ENCODE measurements at places on chromosomes 1 and 21. TPM values are rescaled to one million over a fixed set of nuclear protein-coding genes. Genes with fewer than 3 reads are reported as not detected.

The CD160 gene
- not detected for total RNA-seq

The PKLR gene
- total RNA-seq: not detected

DNA sequence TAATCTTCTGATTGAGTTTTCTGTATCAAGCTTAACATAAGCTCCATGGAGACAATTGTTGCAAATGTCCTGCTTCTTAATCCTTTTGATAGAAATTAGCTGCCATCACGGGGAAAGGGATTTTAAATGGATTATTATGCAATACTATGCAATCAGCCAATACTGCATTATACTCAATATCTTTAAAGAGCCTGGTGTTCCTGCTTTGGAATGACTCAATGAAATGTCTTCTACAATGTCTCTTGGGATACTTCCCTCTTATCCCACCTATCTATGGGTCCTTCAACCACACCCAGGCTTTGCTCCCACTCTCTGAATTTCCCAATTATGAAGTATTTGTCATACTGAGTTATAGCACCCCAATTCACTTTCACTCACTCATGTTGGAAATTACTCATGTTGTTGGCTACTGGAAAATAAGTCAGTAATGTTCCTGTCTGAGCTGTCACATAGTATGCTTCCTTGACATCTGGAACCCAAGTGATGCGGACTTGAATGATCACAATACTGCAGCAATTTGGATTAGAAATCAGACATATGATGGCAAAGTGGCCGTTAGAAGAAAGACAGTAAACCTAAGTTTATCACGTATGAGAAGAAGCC lies 85.0 kb downstream of the TPR start:
- no peaks in the 10 kb centered on the region for H3K36me3 ChIP-seq
- DNase-seq: no peak
- H3K27me3 ChIP-seq: no peaks in the 10 kb centered on the region
- no peak overlapping the region for H3K4me3 ChIP-seq

DNA sequence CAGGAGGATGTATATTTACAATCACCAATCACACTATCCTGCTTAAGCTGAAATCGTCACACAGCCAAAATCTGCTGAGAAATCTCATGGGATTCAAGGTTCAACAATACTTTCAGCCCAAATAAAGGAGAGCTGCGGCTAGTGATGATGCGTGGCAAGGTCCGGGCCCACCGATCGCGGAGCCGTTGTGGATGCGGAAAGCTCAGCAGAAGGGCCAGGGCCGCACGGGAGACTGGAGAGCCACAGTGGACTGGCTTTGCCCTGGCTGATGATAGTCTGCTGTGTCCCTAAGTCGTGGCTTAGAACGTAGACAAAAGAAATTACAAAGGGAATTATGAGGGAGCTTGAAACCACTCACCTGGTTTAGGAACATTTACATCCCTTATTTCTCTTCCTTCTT lies 48.0 kb upstream of the SSX2IP start:
- H3K27ac ChIP-seq: no peak overlapping the region
- peaks cover 3% of the 10 kb centered on the region for H3K4me1 ChIP-seq
- peaks cover 3% of the 10 kb centered on the region for H3K27me3 ChIP-seq
- no peak overlapping the region for H3K4me3 ChIP-seq
- H3K36me3 ChIP-seq: no peaks in the 10 kb centered on the region

- no peaks in the 10 kb centered on the region for H3K27me3 ChIP-seq
- no peaks in the 10 kb centered on the region for H3K4me1 ChIP-seq
- DNase-seq: no peak
- H3K4me3 ChIP-seq: no peak overlapping the region
- no peak overlapping the region for H3K27ac ChIP-seq
Measured at GRCh38 chr1:88662723-88663122, 21.4 kb upstream of the PKN2 start.

The CELA2A gene
- not detected for total RNA-seq

The SPRR2F gene
- not detected for total RNA-seq

DNA sequence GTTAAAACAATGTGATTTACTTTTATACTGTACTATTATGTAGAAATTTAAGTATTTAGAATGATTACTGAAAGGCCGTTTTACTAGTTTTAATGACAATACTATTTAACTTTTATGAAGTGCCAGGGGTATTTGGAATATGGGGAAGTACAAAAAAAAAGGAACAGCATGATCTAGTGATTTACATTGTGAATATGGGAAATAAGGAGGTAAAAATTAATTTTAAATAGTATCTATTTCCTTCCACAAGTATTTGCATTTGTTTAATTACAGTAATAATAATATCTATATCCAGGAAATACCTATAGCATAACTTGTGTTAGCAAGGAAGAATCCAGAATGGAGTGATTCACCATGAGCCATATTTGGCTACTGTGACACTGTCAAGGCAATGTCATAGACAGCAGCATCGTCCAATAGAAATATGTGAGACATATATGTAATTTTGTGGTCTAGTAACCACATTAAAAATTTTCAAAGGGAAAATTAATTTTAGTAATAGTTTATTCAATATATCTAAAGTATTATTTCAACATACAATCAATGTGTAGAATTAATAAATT lies 22.0 kb downstream of the CNST start:
- no peak overlapping the region for H3K27ac ChIP-seq
- peaks cover 3% of the 10 kb centered on the region for H3K4me1 ChIP-seq
- DNase-seq: no peak
- no peaks in the 10 kb centered on the region for H3K36me3 ChIP-seq

GRCh38 chr1:111513410-111514020 lies 10.1 kb upstream of the ADORA3 start:
- no peak overlapping the region for H3K4me3 ChIP-seq
- no peaks in the 10 kb centered on the region for H3K27me3 ChIP-seq
- no peaks in the 10 kb centered on the region for H3K36me3 ChIP-seq
- DNase-seq: no peak

The AGT gene
- 6.3 TPM for total RNA-seq

GRCh38 chr1:1079408-1080121 lies 5.5 kb upstream of the RNF223 start:
- no peaks in the 10 kb centered on the region for H3K36me3 ChIP-seq
- no peak overlapping the region for H3K27ac ChIP-seq
- H3K27me3 ChIP-seq: peaks cover 4% of the 10 kb centered on the region
- DNase-seq: peak; percentile 72

The CYYR1 gene
- total RNA-seq: 40.7 TPM

The CA6 gene
- not detected for total RNA-seq

GRCh38 chr1:201685485-201685884 lies 143.5 kb upstream of the IPO9 start:
- H3K27ac ChIP-seq: peak overlapping the region; percentile 94
- peaks cover 13% of the 10 kb centered on the region for H3K27me3 ChIP-seq
- DNase-seq: no peak
- peaks cover 68% of the 10 kb centered on the region for H3K4me1 ChIP-seq

The TNFRSF18 gene
- total RNA-seq: 3.0 TPM

DNA sequence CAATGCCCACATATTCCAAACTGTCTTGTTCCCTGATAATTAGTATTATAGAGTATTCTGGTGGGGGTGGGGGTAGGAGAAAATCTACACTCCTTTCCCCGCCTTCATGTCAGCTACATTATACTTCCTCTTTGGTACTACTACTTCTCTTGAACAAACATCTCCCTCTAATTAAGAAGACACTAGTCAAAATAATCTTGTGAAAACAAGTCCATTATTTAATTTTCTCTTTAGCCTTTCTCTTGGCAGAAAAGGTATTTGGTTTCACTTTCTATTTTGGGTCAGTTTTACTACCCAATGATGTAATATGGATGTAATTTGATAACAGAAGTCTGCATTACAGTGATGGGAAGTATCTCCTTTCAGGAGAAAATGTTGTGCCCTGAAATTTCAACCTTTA lies 22.5 kb downstream of the NTMT2 start:
- no peaks in the 10 kb centered on the region for H3K36me3 ChIP-seq
- no peaks in the 10 kb centered on the region for H3K27me3 ChIP-seq
- no peaks in the 10 kb centered on the region for H3K4me1 ChIP-seq
- H3K27ac ChIP-seq: no peak overlapping the region
- no peak for DNase-seq
- no peak overlapping the region for H3K4me3 ChIP-seq

DNA sequence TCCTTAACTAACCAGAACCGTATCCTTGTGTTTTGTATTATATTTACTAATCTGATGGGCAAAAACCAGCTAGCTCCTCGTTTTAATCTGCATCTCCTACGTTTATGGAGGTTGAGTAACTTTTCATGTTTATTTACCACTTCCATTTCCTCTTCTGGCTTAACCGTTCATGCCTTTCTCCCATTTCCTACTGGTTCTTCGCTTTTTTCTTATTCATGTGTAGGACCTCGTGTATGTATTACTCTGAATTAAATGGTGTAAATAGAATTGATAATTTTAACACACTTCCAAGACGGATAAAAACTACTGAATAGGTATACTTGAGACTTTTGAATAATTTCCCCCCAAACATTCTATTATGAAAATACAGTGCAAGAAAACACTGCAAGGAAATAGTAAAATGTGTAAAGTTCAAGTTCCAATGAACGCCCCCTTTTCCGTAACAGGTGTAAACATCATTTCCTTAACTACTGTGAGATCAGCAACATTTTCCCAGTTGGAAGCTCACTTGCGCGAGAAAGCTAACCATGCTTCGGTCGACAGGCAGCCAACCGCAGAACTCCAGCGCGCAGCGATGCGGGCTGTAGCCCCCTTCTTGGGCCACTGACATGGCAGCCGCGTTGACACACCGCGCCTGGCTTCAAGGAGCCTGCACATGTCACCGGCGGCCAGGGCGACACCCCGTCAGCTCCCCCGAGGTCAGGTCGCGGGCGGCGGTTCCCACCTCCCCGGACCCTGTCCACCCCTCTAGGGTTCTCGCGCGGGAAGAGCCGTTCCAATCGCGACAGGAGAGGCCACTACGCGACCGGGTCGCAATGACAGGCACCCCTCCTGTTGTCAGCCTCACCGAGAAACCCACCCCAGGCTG lies 816 bp downstream of the EDEM3 start:
- H3K4me3 ChIP-seq: peak overlapping the region; percentile 97
- H3K4me1 ChIP-seq: peaks cover 6% of the 10 kb centered on the region
- DNase-seq: peak; percentile 72
- H3K27me3 ChIP-seq: peaks cover 4% of the 10 kb centered on the region
- peak overlapping the region; percentile 60 for H3K27ac ChIP-seq

DNA sequence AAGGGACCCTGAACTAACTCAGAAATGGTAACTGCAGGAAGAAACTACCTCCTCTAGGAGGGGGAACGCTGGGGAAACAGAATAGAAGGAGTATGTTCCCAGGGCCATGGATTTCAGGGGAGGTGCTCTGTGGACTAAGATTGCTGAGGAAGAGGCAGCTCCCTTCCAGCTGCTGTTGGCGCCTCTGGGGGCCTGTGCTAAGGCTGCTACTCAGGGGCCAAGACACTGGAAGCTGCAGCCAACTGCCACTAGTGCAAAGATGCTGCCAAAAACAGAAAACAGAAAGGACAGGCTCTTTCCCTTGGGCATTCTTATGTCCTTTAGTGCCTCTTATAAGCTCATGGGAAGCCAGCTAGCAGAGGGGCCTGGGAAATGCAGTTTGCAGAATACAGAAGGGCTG lies 58.0 kb upstream of the SGIP1 start:
- no peaks in the 10 kb centered on the region for H3K27me3 ChIP-seq
- H3K4me1 ChIP-seq: peaks cover 11% of the 10 kb centered on the region
- no peak overlapping the region for H3K4me3 ChIP-seq
- H3K27ac ChIP-seq: no peak overlapping the region
- peak; percentile 22 for DNase-seq

DNA sequence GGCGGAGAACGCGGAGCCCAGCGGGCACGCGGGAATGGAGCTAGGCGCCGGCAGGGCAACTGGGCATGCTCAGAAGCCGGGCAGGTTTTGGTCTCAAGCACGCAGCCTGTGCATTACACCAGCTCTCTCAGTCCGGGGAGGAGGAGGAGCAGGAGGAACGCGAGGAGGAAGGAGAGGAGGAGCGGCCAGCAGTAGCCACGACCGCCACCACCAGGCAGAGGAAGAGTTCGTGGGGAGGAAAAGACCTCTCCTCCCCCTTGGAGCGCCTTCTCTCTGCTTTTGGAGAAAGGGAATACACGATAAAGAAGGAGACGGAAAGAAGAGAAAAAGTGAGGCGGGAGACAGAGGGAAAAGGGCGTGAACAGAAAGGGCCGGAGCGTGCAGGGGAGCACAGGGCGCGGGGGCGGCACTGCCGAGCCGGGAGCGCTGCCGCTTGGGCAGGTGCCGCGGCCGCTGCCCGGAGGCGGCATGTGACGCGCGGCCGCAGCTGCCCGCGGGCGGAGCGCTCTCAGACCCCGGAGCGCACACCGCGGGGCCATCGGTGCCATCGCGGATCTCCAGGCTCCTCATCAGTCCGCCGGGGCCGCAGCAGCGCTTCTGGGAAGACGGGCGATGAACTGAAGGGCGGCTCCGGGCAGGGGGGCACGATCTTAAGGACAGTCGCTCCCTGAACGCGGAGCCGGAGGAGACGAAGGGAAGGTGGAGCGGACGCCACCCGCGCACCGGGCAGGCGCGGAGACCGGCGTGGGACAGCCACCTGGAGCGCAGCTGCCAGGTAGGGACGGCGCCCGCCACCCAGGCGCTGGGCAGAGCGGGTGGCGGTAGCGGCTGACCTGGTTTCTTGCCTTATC lies at the start of gene CHRM3:
Gene CHRM3, plus strand, starts transcription at position 116 of the 851 bp plus-strand sequence. CDS start 520,884 bp downstream, outside the sequence.
- peaks cover 2% of the 10 kb centered on the region for H3K27me3 ChIP-seq
- DNase-seq: peak; percentile 72
- H3K27ac ChIP-seq: no peak within 1 kb of the TSS
- peaks cover 4% of the 10 kb centered on the region for H3K4me1 ChIP-seq
- no peaks in the 10 kb centered on the region for H3K36me3 ChIP-seq
- H3K4me3 ChIP-seq: peak within 1 kb of the TSS; percentile 98

GRCh38 chr1:229436201-229436600 lies 2.3 kb upstream of the ACTA1 start:
- no peaks in the 10 kb centered on the region for H3K36me3 ChIP-seq
- no peak overlapping the region for H3K27ac ChIP-seq
- peak overlapping the region; percentile 38 for H3K4me3 ChIP-seq
- peaks cover 10% of the 10 kb centered on the region for H3K27me3 ChIP-seq
- H3K4me1 ChIP-seq: peaks cover 16% of the 10 kb centered on the region

DNA sequence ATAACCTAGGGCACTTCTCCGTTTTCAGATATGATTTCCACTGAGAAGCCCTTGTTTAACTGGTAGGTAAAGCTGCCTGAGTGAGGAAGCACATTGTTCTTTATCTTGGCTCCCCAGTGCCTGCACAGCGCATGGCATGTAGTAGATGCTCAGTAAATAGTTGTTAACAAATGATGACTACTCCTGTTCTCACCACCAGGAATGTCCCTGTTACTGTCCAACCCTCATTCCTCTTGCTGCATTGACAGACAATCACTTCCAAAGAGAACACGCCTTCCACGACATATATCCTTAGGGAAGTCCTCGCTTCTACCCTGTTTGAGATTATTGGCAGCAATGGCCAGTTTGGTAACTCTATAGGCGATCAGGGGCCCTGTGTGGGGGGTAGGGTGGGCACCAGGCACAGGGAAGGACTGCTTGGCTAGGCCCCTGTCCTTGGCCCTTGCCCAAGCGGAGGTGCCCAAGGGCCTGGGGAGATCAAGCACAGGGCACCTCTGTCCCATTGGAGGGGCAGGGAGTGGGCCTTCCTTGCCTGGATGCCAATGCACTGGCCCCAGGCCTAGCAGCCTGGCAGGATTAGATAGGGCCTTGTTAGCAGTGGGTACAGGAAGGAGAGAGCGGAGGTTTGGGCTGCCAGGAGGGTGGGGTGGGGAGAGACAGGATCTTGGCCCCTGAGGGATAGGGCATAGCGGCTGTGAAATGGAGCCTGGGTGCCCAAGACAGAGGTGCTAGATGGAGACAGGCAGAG lies 10.2 kb downstream of the NES start:
- H3K27ac ChIP-seq: peak overlapping the region; percentile 86
- H3K4me1 ChIP-seq: peaks cover 52% of the 10 kb centered on the region
- H3K36me3 ChIP-seq: peaks cover 11% of the 10 kb centered on the region
- H3K27me3 ChIP-seq: peaks cover 30% of the 10 kb centered on the region
- DNase-seq: no peak
- no peak overlapping the region for H3K4me3 ChIP-seq

The MYBPH gene
- total RNA-seq: not detected

- H3K4me1 ChIP-seq: peaks cover 54% of the 10 kb centered on the region
- peak; percentile 78 for DNase-seq
- H3K36me3 ChIP-seq: no peaks in the 10 kb centered on the region
Measured at GRCh38 chr1:226723657-226724532, 15.2 kb downstream of the ITPKB start.
